HepG2 (cell line): ENCODE measurements at places on chromosomes 3 and 15. TPM values are rescaled to one million over a fixed set of nuclear protein-coding genes. Genes with fewer than 3 reads are reported as not detected.

CLDN18 gene
- not detected in 2 replicates for polyA plus RNA-seq

DNA sequence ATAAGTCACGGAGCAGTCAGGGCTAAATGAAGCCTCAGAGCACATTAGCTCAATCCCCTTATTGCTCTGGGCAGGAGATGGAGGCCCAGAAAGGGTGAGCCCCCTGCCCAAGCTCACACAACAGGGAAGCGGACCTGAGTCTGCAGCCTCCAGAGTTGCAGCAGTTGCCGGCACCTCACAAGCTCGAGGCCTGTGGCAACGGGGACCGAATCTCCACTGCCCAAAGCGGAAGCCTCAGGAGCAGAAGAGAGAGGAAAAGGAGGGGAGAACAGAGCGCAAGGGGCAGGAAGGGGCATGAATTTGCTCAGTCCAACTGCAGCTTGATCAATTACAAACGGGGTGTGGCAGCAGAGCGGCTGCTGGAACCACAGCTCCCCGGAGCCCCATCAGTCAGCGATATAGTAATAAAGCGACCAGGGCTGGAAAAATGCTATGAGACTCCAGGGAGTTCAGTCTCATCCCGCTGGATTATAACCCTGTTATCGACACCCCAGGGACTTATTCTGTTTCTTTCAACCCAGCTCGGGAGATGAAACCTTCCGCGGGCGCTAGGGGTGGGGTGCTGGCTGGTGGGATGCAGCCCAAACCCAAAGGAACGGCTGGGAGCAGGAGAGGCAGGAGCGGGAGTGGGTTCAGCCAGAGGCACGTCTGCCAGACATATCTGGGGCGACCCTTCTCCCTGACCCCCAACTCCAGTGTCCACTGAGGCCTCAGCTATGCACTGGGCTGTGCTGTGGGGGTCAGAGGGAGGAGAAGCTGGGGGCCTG, 219.7 kb upstream of the LINGO1 start:
- DNase-seq, result no peak

ZBBX gene
- not detected in 2 replicates for polyA plus RNA-seq

TMEM207 gene
- not detected in 2 replicates for polyA plus RNA-seq

- DNase-seq, result no peak
Observed at GRCh38 chr15:48617619-48618018, 27.9 kb downstream of the FBN1 start.

GRCh38 chr3:131714585-131715220, 211.9 kb upstream of the MRPL3 start:
- DNase-seq, result no peak

PLAAT1 gene
- not detected in 2 replicates for polyA plus RNA-seq

DNA sequence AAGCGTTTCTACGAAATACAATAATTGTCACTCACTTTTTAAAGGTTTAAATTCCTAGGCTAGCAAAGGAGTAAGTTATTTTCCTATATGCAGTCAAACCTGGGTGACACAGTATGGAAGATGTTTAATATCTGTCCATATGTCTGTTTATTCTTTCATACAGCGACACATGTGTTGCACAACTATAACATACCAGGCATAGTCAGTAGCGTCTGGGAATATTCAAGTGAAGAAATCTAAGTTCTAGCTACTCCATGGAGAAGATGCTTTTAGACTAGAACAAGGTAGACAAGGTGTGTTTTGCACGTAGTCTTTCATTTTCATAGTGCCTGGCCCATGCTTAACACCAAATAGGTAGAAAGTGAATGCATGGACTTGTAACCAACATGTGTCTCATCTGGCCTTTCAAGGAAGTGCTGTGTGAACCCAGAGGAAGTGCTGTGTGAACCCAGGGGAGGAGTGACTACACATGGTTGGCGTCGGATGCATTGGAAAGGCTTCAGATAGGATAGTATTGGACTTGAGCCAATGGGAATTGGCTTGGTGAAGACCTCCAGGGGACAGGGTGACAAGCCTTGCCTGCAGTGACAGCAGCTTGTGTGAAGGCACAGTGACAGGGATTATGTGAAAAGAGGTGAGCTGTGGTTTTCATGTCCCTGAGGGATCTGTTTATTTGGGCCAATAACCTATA, 267.0 kb downstream of the PTPRG start:
- no peak for DNase-seq

DNA sequence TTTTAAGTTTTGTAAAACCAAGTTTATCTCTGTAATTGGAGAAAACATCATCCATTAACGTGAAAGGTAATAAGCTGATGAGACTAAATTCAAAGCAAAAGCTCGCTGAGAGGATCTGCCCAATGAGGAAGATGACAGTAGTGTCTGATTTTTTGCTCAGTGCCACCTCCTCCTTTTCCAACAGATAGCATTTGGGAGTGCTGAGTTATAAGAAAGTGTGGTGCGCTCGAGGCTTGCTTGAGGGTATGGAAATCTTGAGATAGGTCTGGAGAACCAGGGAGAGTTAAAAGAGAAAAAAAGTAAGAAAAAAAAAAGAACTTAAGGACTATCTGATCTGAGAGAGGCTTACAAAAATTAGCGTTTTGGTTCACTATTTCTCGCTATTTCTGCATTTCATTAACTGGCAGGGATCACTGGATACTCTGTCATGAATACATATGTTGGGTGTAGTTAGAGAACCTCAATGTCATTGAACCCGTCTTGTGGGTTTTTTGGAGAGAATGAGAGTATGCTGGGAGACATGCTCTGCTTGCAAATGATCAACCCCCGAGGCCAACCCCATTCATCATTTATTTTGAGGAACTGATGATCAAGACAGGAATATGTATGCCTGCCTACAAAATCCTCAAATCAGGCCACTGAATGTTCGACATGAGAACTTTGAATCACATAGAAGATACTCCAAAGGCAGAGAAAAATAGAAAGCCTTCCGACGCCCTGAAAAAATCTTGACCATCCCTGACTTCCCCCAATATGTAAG, 973 bp upstream of the USP13 start:
- no peak for DNase-seq

FAM107A gene
- polyA plus RNA-seq, result not detected in 2 replicates
